Kidney capillary endothelial cell (primary cell): ENCODE measurements at places on chromosomes 6 and 20.

- DNase-seq = no peak
These were observed 139.6 kb downstream of the ZMYND8 start for GRCh38 chr20:47216819-47217410.

- DNase-seq = no peak
These were observed 99.3 kb downstream of the SESN1 start for GRCh38 chr6:108995296-108995695.

DNA sequence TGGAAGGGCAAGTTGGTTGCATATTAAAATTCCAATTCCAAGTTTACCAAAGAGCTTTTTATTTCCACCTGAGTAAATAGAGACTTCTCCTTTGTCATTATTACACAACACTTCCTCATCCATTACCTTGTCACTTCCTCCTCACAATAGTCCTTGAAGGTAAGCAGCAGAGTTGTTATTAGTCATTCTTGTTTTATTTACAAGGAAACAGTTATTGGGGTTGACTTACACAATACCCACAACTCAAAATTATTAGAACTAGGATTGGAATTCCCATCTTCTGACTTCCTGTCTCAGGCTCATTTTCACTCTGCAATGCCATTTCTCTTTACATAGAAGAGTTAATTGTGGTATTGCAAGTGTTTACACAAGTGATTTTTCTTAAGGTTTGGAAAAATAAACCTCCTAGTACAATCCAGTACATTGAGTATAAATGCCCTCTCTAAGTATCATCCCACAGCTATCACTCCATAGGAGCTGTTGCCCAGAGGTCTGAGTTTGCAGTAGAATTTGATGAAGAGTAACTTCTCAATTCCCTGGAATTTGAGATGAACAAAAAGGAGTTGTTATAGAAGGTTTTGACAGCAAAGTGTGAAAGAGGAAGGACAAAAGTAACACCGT, 28.9 kb upstream of the MTRF1L start:
- DNase-seq = peak; percentile 30

DNA sequence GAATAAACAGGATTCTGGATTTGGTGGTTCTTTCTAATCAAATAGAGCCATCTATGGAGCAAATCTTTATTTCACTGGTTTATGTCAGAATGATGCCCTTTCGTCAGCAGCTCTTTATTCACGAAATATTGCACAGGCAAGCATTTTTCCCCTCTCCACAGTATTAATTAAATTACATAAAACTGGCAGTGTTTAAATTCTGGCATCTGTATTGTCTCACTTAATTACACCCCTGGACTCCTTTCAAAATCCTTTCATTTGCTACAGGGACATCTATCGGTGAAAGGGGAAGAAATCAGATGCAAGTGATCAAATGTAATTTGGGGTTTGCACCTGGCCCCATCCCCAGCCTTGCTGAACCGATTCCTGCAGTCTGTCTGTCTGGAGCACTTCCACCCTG, 801.9 kb downstream of the QKI start:
- no peak for DNase-seq

GRCh38 chr20:15673206-15673605, 900.0 kb downstream of the KIF16B start:
- no peak for DNase-seq

- DNase-seq = no peak
These were observed 76.5 kb downstream of the ADTRP start for GRCh38 chr6:11702089-11702488.
